ENCODE measurements at places on chromosomes 6 and 20.
A peak's percentile ranks its signal among the peaks of the same experiment; 100 is the strongest.

- DNase-seq: no peak
These were observed 20.6 kb upstream of the FAM209A start for GRCh38 chr20:56503916-56504315.

DNA sequence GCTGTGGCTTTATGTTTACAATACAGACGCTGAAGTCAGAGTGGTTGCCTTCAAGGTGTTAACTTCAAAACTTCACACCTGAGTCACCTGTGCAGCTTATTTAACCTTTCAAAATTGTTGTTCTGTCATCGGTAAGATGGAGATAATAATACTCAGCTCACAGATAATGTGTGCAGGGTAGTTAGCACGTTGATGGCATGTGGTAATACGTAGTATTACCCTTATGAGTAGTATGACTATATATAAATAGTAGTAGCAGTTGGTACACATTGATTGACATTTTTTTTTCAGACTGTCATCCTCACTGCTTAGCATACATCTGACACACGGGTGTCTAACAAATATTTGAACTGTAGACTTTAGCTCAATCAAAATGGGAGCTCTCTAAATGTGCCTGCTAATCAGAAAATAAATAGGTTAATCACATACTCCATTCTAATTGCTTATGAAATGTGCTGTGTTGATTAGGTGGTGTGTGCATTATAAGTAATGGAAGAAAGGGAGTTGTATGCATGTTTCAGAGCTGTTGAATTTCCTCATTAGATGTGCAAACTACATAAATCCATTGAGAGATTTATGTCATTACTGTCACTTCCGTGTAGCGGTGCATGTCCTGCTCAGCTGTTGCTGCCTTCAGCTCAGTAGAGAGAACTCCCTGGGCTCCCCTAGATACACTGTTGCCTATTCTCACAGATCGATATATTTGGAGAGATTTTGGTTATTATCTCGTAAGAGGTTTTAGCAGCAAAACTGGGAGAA is 11.2 kb upstream of the MROH8 start:
- DNase-seq: no peak

- no peak for DNase-seq
These were observed 174.5 kb downstream of the SOX4 start for GRCh38 chr6:21767891-21768648.

- no peak for DNase-seq
These were observed 195.0 kb upstream of the HEY2 start for GRCh38 chr6:125554456-125554855.

GRCh38 chr6:44701637-44702101 is 314.2 kb downstream of the CDC5L start:
- DNase-seq: no peak

DNA sequence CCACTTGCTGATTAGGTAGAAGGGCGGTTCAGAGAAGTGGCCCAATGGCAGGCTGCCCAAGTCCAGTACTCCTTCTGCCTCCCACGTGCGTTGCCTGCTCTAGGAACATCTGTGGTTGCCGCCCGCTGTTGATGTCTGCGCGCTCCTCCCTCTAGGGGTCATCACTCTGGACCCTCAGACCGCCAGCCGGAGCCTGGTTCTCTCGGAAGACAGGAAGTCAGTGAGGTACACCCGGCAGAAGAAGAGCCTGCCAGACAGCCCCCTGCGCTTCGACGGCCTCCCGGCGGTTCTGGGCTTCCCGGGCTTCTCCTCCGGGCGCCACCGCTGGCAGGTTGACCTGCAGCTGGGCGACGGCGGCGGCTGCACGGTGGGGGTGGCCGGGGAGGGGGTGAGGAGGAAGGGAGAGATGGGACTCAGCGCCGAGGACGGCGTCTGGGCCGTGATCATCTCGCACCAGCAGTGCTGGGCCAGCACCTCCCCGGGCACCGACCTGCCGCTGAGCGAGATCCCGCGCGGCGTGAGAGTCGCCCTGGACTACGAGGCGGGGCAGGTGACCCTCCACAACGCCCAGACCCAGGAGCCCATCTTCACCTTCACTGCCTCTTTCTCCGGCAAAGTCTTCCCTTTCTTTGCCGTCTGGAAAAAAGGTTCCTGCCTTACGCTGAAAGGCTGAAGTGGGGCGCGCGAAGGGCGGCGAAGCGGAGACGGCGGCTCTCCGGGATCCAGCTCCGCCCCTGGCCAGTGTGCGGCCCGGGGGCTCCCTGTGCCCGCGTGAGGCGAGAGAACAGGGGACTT is 8.5 kb downstream of the TRIM15 start:
- DNase-seq: no peak

GRCh38 chr20:10935658-10936402 is 262.0 kb upstream of the JAG1 start:
- DNase-seq: no peak

GRCh38 chr6:45558858-45559257 is 181.1 kb upstream of the SUPT3H start:
- no peak for DNase-seq

GRCh38 chr6:89268776-89269175 is 46.3 kb downstream of the GABRR2 start:
- no peak for DNase-seq

GRCh38 chr20:49560186-49560585 is 7.8 kb downstream of the PTGIS start:
- no peak for DNase-seq

DNA sequence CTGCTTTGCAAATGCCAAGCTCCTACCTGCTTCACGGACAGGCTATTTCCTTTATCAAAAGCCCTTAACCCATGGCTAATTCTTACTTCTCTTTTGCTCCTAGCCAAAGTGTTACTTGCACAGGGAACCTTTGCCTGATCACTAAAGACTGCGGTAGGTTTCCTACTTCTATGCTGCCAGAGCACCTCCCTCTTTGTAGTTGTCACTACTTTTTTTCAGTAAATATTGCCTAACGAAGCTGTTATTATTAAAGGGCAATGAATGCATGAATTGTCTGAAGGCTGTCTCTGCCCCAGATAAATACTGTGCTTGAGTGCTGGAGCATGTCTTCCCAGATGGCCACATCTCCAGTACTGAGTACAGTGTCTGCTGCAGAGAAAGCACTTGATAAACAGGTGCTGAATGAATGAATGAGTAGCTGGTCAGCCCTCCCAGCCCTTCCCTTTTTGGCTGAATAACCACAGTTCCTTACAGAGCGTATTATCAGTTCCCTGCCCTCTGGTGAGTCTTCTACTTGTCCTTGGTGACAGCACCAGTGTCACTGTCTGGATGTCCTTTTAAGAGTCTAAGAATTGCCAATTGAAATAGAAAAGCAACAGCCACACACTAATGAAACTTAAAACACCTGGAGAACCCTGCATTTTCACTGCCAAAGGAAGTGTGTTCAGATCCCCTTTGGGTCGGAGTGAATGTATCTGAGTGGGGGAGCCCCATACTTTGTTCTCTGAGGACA is 73.6 kb upstream of the TRAF3IP2 start:
- DNase-seq: no peak

DNA sequence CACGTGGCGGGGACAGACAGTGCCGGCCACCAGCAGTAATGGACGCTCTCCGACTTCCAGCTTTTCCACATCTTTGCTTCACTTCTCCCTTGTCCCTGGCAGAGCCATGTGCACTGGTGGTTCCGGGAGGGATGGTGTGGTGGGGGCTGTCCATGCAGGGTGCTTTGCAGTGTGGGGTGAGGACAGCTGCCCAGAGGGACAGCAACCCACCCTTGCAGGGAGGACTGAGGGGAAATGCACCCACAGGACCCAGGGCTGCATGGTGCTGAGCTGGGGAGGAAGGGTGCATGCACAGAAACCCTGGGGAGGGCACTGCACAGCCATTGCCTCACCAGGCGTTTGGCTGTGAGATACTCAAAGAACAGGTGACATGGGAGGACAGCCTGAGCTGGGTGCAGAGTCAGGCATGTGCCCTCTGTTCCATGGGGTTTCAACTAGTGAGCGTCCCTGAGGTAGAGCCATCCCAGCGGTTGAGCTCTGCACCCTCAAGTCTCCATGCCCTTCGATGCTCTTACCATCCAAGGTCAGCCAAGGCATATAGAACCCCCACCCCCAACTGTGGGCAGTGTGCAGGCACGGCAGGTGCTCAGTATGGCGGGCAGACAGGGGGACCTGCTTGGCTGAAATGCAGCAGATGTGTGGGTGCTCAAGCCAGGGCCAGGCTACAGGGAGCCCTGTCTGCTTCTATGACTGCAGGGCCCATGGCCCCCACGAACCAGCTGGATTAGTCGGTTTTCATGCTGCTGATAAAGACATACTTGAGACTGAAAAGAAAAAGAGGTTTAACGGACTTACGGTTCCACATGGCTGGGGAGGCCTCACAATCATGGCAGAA is 239.7 kb downstream of the TTLL2 start:
- DNase-seq: no peak

- no peak for DNase-seq
These were observed 211.6 kb upstream of the THEMIS start for GRCh38 chr6:128112494-128112893.

- DNase-seq: no peak
These were observed 707.8 kb upstream of the FLRT3 start for GRCh38 chr20:15045246-15045645.

GRCh38 chr20:57439432-57439831 is 48.2 kb downstream of the RBM38 start:
- no peak for DNase-seq

GRCh38 chr6:78810698-78811097 is 56.7 kb upstream of the IRAK1BP1 start:
- no peak for DNase-seq

- DNase-seq: no peak
These were observed 32.9 kb upstream of the PDE10A start for GRCh38 chr6:165695722-165696515.

- DNase-seq: no peak
These were observed 38.1 kb downstream of the B4GALT5 start for GRCh38 chr20:49675368-49676151.

- peak; percentile 94 for DNase-seq
These were observed at the start of gene HSP90AB1 for GRCh38 chr6:44246663-44247337. Gene HSP90AB1, plus strand, starts transcription at chr6:44247101. Its CDS starts 1,529 bp downstream, at chr6:44248630.

GRCh38 chr6:121492536-121492935 is 57.1 kb downstream of the GJA1 start:
- DNase-seq: no peak

DNA sequence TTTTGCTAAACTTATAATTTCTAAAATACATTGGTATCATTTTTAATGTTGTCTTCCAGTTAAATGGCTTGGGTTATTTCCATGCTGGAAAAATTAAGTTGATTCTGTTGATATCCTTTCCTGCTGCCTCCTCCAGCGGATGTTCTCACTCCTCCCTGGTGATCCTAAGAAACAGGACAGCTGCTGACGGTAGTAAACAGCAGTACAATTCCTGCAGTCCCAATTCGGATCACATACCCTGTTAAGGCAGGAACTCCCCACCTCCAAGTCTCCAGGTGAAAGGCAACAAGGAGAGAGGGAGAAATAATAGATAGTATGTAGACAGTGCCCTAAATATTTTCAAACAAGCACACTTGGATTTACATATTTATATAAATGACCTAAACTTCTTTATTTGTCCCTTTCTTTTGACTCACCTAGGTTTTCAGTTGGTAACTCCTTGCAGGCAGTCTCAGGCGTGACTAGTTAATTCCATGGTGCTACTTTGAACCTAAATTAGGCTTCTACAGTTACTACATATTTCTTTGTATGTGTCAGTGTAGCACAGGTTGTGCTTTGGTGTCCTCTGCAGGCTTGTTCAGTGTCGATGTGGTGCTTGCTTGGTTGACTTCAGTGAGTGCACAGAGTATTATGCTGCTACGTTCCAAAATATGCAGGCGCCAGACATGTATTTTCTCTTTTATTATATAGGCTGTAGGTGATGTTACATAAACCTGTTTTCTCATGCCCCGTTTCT is 126.0 kb downstream of the ADGRB3 start:
- DNase-seq: no peak

- DNase-seq: no peak
These were observed 709.6 kb upstream of the MARCKS start for GRCh38 chr6:113147544-113147943.

DNA sequence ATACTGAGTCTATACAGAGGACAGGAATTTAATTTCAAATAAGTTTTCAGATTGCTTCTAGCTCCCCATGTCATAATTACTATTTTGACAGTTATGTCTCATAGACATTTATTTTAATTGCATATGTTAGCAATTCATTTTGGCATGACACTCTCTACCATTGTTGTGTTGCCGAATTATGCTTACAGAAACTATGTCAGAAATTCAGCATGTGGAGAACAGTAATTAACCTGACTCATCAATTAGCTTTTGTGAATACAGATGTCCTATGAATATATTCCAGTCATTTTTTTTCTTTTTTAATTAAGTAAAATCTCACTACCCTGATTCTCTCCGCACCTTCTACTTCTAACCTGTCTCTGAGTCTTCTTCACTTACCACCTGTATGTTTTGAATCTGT is 105.1 kb downstream of the NKAIN2 start:
- no peak for DNase-seq

DNA sequence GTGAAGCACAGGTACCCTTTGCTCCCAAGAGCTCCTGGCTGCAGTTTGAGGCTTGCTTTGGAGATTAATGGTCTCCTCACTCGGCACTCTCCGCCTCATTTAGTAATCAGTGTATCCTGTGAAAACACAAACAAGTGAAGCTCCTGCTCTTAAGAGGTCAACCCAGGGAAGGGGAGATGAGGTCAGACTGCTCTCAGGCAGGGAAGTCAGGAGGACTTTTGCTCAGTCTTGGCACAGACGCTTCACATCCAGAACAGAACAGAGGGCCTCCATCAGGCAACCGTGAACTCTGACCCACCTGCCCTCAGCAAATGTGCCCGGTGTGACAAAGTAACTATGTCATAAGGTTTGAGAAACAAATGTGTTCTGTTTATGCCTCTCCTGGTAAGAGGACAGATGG is 428.8 kb upstream of the JARID2 start:
- no peak for DNase-seq

GRCh38 chr6:90941885-90942284 is 355.0 kb upstream of the MAP3K7 start:
- DNase-seq: no peak

GRCh38 chr20:51536116-51537069 is 6.1 kb downstream of the NFATC2 start:
- no peak for DNase-seq

DNA sequence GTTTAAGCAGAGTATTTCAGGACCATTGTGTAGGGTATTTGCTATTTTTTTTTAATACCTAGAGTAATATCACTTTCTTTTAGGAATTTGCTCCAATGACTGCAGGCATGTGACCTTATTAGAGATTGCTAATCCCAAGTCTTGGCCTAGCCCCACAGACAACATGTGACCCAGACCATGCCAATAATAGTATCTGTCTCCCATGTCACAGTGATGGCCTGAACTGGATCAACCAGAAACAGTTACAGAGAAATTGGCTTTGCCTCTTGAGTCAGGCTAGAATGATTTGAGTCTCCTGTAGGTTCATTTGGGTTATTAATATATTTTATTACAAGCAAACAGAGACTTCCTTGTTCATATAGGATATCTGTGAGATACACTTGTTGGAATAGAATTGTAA is 116.8 kb downstream of the DNAH8 start:
- no peak for DNase-seq

GRCh38 chr6:4786996-4787395 is 10.8 kb downstream of the CDYL start:
- no peak for DNase-seq

GRCh38 chr6:21885532-21886114 is 292.1 kb downstream of the SOX4 start:
- no peak for DNase-seq

- no peak for DNase-seq
These were observed 271.2 kb downstream of the PRL start for GRCh38 chr6:22025468-22026163.
